ENCODE measurements at places on chromosomes 5 and 9.

GRCh38 chr5:137611011-137611580 is 112.0 kb upstream of the SPOCK1 start:
- no peak for DNase-seq

- no peak for DNase-seq
These were observed 18.6 kb downstream of the RXRA start for GRCh38 chr9:134344800-134345310.

DNA sequence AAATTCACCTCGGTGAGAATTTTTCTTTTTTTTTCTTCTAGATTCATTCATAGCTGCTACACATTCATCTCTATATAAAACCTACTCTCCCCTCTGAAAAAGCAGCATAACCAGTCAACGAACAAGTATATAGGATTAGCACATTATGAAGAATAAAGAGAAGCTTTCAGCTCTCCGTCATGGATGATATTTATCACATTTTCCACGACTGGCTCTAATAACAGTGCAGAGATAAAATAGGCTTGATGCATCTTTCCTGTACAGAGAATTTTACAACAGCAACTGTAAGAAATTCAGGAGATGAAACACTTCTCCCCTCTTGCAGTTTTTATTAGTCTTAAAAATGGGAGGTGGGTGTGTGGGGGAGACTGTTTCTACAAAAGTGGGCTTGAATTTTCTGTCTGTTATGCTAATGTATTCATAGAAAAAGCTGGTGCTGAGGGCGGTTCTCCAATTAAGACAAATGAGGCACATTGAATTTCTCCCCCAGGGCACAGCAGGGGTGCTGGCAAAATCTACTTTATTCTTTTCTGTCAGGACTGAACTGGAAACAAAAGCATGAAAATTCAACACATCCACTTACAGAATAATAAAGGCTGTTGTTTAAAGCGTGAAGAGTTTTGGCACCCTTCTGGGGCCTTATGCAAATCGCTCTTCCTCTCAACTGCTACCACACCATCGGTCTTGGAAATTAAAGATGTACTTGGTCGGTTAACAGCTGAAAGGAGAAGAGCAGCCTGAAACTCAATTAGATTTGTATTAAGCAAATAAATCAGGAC is 233.9 kb upstream of the ZNF608 start:
- DNase-seq: peak; percentile 95

GRCh38 chr5:28729067-28729466 is 1690.7 kb upstream of the CDH9 start:
- no peak for DNase-seq

DNA sequence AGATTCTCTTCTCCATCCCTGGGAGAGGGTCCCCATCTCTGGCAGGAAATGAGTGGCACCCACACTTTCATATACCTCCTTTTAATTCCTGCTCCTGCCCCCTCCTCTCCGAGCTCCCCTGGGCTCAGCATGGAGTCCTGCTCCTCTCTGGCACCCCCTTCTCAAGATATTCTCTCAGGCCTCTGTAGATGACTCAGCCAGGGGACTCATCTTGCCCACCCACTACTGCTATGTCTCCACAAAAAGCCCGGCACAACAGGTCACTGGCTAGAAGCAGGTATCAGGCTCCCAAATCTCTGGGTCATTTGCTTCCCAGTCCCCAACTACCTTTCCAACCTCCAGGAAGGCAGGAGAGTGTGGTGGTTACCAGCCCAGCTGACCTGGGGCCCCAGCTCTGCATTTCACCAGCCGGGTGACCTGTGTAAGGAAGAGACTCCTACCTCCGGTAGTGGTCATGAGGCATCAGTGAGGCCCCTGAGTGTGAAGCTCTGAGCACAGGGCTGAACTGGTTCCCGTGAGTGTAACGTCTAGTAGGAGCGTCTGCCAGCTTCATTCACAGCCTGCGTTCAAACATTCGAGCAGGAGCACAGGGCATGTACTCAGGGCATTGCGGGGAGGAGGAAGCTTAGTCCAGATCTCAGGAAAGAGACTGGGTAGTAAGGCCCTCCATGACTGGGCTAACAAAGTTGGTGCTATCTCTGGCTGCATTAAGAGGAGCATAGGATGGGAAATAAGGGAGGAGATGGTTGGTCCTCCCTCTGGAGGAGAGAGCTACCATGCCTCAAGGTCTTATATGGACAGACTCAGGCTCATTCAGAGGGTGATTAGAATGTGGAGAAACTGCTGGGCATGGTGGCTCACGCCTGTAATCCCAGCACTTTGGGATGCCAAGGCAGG is 63.7 kb downstream of the LMX1B start:
- no peak for DNase-seq

DNA sequence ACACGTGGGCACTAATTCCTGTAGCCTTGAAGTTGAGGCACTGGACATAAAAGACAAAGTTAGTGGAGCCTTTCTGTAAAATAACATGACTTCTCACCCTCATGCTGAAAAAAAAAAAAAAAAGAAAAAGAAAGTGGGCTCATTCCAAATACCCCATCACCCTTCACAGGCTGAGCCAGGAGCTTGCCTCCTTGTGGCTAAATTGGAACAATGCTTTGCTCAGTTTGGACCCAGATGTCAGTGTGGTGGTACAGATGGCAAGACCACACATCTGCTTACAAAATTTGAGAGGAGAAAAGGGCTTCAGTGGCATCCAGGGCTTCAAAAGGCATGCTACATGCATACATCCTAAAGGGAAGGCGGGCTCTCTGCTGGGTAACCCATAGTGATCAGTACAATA is 342.8 kb downstream of the EBF1 start:
- no peak for DNase-seq

GRCh38 chr9:125758986-125759763 is 12.0 kb downstream of the PBX3 start:
- DNase-seq: peak; percentile 47

DNA sequence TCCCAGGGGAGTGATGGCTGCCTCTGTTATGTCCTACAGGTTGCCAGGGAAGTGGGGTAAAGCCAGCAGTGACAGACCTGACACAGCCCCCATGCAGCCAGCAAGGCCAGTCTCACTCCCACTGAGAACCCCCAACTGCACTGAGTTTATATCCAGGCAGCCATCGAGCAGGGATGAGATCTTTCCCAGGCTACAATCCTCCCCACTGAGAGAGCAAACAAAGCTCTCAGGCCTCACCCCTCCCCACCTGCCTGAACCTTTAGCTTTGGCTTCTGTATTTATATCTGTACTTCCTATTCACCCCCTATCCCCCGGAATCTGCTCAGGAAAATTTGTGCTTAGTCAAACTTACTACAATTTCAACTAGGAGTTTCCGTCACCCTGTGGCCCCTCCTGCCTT is 284.1 kb downstream of the FAM170A start:
- peak; percentile 53 for DNase-seq

- peak; percentile 57 for DNase-seq
These were observed 27.9 kb downstream of the PCDH1 start for GRCh38 chr5:141850244-141850768.

DNA sequence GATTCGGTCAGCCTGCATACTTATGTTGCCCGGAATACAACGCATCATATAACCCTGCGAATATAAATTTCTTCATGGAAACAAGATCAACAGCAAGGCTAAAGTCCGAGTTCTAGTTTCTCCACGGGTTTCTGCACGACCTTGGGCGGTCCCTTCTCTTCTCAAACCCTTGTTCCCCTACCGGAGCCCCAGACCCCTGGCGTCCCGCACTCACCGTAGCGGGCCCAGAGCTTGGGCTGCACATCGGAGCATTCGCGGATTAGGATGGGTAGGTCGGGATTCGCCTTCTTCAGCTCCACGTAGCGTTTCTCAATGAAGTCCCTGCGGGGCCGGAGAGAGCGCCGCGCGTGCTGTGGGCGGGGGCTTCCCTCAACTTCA is 399 bp downstream of the NDUFA2 start:
- DNase-seq: no peak

GRCh38 chr5:134477462-134478245 is 47.8 kb upstream of the JADE2 start:
- no peak for DNase-seq

DNA sequence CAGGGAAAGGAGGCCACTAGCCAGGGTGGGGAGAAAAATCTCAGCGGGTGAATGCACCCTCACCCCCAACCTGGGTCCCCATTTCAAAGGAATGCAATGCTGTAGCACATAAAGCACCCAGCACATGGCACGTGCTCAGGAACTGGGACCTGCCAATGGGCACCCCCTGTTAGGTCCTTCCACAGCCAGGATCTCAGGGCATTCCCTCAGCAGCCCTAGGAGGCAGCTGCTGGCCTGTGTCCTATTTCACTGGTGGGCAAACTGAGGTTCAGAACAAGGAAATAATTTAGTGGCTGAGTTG is 8.8 kb downstream of the DNM1 start:
- DNase-seq: no peak

GRCh38 chr9:94945197-94946144 is 219.0 kb downstream of the AOPEP start:
- DNase-seq: no peak

GRCh38 chr5:89878140-89879132 is 531.1 kb downstream of the CETN3 start:
- no peak for DNase-seq

GRCh38 chr5:132608107-132608506 is 49.9 kb upstream of the IL13 start:
- DNase-seq: no peak
